ENCODE measurements at places on chromosomes 16 and 17.
A peak's percentile ranks its signal among the peaks of the same experiment; 100 is the strongest.

GRCh38 chr17:18963126-18964017 is 11.4 kb downstream of the SLC5A10 start:
- DNase-seq = no peak

DNA sequence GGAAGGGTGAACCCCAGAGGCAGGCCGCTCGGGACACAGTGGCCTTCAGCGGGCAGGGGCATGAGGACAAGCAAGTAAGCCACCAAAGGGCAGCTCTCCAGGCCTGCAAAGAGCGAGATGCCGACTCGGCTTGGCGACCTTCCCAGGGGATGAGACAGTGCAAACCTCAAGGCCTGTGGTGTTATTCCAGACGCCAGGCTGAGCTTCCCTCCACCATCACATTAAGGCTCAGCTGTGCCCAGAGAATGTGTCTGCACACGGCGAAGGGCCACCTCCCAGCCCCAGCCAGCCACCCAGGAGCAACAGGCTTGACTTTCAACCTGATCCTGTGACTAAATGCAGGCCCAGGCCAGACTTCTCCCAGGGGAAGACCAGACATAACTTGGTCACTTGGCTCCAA is 251.4 kb downstream of the SOX9 start:
- no peak for DNase-seq

GRCh38 chr16:1078579-1079021 is 6.1 kb downstream of the SSTR5 start:
- peak; percentile 69 for DNase-seq

- DNase-seq = peak; percentile 28
These were observed 305.4 kb downstream of the FOXL1 start for GRCh38 chr16:86883583-86884389.

GRCh38 chr17:66625311-66625767 is 209.6 kb upstream of the CACNG5 start:
- no peak for DNase-seq

- no peak for DNase-seq
These were observed 5.3 kb upstream of the NTN3 start for GRCh38 chr16:2465653-2466415.

GRCh38 chr16:17166095-17166494 is 304.7 kb downstream of the XYLT1 start:
- DNase-seq = no peak

DNA sequence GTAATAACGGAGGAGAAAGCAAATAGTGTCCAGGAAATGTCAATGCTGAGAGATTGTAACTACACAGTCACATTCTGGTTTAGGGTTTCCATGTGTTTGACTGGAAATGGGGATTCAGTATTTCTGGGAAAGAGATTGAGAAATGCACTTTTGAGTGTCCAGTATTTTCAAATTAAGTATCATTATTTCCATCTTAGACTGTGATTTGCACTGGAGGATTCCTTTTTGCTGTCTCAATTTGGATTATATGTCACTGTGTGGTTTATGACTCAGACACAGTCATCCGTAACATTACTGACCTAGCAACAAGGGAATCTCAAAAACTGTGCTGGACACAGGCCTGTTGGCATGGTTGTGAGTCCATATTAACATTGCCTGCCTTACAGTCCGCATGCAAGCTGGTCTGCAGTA is 681.4 kb downstream of the CDH11 start:
- DNase-seq = no peak

GRCh38 chr17:19012171-19013080 is 7.9 kb upstream of the FAM83G start:
- no peak for DNase-seq

GRCh38 chr16:89216315-89217137 is 977 bp upstream of the ZNF778 start:
- DNase-seq = peak; percentile 78

DNA sequence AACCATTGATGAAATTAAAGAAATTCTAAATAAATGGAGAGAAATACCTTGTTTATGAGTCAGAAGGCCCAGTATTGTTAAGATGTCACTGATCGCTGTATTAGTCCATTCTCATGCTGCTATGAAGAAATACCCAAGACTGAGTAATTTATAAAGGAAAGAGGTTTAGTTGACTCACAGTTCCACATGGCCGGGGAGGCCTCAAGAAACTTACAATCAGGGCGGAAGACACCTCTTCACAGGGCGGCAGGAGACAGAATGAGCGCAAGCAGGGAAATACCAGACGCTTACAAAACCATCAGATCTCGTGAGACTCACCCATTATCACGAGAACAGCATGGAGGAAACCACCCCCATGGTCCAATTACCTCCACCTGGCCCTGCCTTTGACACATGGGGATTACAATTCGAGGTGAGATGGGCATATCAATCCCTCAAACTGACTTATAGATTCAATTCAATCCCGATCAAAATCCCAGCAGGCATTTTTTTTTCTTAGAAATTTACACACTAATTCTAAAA is 157.2 kb downstream of the ENGASE start:
- DNase-seq = no peak

GRCh38 chr17:31508288-31509094 is 117.0 kb downstream of the RAB11FIP4 start:
- no peak for DNase-seq

DNA sequence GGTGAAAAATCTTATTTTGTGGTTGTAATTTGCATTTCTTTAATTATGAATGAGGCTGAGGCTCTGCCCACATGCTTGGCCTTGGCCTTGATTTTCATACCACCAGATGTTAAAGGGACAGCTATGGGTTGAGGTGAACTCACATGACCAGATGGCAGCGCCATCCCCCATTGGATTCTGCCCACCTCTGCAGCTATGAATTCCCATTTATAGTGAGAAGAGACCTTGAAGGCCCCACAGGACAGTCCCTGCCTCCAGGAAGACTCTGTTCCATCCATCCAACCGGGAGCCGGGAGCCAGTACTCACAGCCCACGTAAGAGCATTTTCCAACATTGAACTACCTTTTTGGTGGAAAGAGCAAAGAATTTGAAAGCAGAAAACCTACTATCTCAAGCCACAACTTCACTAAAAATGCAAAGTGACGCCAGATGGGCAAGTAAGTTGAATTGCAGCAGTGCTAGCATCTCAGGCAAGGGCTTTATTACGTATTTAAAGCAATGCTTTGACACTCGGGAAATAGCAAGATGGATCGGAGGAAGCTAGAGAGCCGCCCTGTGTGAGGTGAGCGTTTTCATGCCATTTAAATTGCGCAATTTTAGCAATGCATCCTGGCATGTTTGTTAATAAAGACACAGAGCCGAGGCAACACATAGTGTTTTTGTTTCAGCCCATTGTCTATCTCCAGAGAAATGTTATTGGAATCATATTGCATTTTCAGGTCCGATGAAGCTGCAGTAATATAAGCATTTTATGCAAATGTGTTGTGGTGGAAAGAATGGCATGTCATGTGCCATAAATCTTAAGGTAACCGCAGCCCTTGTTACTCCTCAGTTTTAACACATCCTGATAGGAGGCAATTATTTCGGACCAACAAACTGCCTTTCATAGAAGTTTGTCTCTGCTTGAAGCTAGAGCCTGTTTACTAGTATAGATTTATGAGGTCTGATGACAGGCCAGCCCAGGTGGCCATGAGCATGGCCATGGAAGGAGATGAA is 273.4 kb upstream of the TNRC6C start:
- no peak for DNase-seq

- peak; percentile 89 for DNase-seq
These were observed at the start of gene NTN3 for GRCh38 chr16:2471016-2471652. NTN3 (plus strand) TSS chr16:2471297; CDS start chr16:2471702, 405 bp downstream.

GRCh38 chr16:85503679-85504231 is 109.4 kb upstream of the GSE1 start:
- no peak for DNase-seq

GRCh38 chr16:11412175-11412904 is 67.1 kb downstream of the RMI2 start:
- no peak for DNase-seq

GRCh38 chr16:89024546-89025060 is 47.6 kb upstream of the CBFA2T3 start:
- peak; percentile 82 for DNase-seq

- no peak for DNase-seq
These were observed 61.9 kb upstream of the GSE1 start for GRCh38 chr16:85550953-85551924.

GRCh38 chr17:81128774-81129173 is 36.5 kb upstream of the PVALEF start:
- no peak for DNase-seq

- no peak for DNase-seq
These were observed 36.9 kb downstream of the XYLT1 start for GRCh38 chr16:17433577-17434451.

- DNase-seq = no peak
These were observed 3.1 kb downstream of the MRPL12 start for GRCh38 chr17:81706232-81706611.

DNA sequence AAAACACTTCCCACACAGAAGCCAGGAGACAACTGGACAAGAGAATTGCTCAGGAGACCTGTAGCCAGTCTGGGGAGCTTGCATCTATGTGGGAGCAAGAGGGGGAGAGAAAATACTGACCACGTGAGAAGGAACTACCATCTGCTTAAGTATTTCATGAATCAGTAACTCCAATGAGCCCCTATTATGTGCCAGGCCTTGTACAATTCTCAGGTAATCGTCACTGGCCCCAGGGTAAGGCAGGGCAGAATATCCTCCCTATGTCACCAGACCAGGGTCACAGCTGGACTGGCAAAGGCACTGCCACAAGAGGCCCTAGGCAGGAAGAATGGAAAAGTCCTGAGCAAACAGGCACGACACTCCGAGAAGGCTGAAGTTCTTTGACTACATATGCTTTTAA is 25.9 kb downstream of the USP7 start:
- no peak for DNase-seq

DNA sequence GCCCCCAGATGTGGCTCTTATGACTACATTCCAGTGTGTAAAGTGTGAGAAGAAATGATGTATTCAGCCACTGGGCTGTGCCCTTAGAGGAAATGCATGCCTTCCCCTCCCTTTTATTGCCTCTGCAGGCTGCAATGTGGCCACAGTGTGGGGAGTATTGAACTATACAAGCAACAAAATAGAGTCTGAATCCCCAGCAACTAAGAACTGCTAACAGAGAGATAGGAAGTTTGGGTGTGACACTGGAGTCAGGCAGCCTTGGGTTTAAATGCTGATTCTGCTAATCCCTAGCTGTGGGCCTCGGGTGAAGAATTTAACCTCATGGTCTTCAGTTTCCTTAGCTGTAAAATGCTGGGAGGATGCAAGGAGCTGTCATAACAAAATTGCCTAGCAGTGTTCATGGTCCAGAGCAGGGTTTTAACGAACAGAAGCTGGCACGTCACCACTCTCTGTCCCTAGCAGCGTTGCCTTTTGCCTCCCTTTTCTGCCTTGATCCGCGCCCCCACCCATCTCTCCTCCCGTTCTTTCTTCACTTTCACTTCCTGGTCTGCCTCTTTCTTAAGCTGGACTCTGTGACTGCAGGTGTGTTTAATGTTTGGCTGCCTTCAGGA is 50.3 kb downstream of the KPNA2 start:
- DNase-seq = no peak

DNA sequence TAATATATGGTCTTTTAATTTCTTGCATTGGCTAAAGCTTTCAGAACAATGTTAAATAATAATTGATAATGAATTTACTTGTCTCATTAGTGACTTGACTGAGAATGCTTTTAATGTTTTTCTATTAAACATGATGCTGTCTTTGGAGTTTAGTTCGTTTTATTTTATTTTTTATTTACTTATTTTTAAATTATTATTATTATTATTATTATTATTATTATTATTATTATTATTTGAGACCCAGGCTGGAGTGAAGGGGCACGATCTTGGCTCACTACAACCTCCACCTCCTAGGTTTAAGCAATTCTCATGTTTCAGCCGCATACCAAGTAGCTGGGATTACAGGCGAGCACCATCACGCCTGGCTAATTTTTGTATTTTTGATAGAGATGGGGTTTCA is 4.4 kb downstream of the OR3A3 start:
- no peak for DNase-seq

DNA sequence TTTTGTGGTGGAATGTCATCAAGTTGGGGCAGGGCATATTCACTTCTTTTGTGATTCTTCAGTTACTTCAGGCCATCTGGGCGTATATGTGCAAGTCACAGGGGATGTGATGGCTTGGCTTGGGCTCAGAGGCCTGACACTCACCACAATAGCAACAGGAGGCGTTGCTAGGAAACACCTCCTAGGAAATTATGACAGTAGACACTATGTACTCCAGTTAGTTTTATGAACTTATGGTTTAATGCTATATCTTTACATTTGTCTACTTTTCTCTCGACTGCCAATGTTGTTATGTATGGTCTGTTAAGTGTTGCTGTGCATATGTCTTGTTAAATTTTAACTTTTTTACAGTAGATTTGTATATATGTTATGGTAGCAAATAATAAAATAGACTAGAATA is 788.7 kb upstream of the GOT2 start:
- DNase-seq = no peak

Data from NCI-H2171 (cell line).